ENCODE measurements at places on chromosomes 6 and 20.
A peak's percentile ranks its signal among the peaks of the same experiment; 100 is the strongest.

GRCh38 chr6:40630051-40630450, 42.9 kb upstream of the LRFN2 start:
- no peak for DNase-seq

DNA sequence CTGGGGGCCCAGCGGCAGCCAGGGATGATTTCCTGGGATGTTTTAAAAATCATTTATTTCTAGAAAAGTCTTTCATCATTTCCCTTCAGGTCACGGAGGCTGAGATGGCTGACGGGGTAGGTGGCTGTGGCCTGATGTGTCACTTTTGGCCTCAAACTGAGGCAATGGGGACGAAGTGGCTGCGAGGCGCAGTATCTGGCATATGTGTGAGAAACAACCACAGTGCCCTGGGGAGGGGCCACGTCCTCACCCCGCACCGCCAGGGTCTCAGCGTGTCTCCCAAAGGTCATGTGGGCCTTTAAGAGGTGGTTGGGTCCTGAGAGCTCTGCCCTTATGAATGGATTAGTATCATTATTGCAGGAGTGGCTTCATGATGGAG, 120.0 kb downstream of the CEBPB start:
- DNase-seq = no peak

GRCh38 chr6:33722103-33722623, 10.7 kb upstream of the UQCC2 start:
- DNase-seq = no peak

- no peak for DNase-seq
Observed at GRCh38 chr20:20685635-20686034, 26.8 kb downstream of the RALGAPA2 start.

DNA sequence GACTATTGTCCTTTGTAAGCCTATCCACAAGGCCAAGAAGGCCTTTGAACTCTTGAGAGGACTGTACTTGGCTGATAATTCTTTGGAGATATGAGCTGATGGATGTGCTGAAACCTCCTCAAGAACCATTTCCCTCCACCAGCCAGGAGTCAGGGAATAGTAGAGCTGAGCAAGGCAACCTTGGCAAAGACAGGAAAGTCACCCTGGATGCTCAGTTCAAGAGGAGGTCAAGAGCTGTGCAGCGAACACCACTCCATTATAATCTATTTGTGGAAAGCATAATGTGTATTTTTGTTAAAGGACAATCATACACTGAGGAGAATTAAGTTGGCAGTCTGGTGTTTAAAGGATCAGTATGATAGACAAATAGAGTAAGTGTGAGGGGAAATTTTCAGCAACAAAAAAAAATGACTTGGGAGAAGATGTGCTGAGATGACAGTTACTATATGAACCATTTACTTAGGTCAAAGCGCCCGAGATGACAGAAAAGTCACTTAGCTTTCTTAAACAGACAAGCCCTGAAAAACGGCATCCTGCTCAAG, 177.2 kb upstream of the COL21A1 start:
- no peak for DNase-seq

- peak; percentile 80 for DNase-seq
Observed at GRCh38 chr20:40962733-40963504, 65.7 kb upstream of the TOP1 start.

GRCh38 chr6:40910260-40910893, 128.6 kb downstream of the UNC5CL start:
- DNase-seq = no peak

Data from K562 (cell line).